ENCODE measurements at places on chromosomes 3 and 15.

DNA sequence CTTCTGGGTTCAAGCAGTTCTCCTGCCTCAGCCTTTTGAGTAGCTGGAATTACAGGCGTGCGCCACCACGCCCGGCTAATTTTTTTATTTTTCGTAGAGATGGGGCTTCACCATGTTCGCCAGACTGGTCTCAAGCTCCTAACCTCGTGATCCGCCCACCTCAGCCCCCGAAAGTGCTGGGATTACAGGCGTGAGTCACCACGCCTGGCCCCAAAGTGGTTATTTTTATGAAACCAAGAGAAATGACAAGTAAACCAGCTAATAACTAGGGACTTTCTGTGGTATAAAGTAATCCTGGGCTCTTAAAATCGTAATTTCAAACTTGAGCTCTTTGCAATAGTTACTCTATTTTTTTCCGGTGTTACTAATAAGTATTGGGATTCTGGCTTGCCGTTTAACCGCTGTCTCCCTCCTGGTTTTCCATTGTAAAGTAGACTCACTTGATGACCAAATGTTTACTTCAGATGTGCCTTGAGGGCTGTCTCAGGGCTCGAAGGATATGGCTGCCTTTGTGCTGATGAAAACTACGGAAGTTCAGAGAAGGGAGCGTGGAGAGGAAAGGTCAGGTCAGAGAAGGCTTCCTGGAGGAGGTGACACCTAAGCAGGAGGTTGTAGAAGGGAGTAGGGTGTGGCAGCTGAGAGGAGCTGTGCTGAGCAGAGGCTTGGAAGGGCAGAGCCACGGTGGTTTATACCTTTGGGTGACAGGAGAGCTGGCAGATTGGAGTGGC lies 4.2 kb downstream of the ZSCAN2 start:
- DNase-seq = no peak

GRCh38 chr3:13040361-13041074 lies 32.7 kb downstream of the IQSEC1 start:
- DNase-seq = no peak

DNA sequence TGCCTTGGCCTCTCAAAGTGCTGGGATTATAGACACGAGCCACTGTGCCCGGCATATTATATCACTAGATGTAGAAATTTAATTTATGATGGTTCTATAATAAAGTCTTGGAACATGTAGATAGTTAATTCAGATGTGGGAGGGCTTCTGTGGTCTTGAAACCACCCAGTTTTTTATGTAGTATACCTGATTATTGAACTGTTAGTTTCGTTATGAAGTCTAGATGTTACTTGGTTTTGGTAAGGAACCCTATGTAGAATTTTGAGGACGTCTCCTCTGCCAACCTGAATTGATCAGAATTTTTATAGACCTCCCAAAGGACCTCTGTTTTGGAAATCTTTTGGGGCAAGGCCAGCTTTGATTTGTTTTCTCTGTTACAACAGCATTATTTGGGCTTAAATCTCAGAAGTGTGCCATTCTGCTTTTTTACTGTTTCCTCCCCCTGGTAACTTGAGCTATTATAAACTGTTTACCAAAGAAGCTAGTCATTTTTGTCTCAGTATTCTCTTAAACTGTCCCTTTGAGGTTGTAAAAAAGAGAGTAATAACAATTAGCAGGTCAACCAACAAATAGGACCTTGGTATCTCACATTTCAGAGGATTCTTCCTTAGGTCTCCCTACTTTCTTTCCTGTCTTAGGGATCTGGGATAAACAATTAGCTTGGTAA lies 20.8 kb downstream of the AKAP13 start:
- no peak for DNase-seq

- no peak for DNase-seq
Measured at GRCh38 chr3:24311881-24312280, 182.8 kb downstream of the THRB start.

- DNase-seq = no peak
Measured at GRCh38 chr3:29441422-29441821, 160.6 kb downstream of the RBMS3 start.

DNA sequence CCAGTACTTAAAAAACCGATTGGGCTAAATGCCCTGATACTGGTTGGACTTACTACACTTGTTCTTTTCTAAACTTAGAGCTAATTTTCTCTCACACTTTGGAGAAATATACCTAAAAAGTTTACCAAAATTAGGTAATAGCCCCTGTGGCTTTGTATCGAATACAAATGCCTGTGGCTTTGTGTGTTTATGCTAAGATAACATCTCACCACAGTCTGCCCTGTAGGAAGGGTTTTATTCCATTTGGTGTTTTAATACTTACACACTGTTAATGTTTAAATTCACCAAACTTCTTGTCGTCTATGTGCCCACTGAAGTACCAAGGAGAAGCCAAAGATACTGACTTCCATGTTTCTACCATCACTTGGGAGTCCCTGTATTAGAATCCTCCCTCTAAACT lies 66.4 kb downstream of the BCHE start:
- no peak for DNase-seq

DNA sequence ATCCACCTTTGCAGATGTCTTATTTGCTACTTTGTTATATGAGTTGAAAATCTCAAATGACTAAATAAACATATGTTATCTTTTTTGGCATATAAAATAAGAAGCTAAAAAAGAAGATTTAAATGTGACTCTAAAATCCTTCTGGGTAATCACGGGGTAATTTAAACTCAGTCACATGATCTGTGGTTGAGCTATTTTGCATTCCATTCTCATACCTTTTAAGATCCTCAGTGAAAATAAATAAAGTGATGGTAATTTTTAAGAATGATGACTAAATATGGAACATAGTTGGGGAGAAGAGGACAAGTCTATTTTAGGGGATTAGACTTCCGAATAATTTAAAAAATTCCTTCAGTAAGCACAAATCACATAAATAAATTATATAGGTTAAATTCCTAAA lies 1076.8 kb downstream of the TUSC7 start:
- DNase-seq = no peak

DNA sequence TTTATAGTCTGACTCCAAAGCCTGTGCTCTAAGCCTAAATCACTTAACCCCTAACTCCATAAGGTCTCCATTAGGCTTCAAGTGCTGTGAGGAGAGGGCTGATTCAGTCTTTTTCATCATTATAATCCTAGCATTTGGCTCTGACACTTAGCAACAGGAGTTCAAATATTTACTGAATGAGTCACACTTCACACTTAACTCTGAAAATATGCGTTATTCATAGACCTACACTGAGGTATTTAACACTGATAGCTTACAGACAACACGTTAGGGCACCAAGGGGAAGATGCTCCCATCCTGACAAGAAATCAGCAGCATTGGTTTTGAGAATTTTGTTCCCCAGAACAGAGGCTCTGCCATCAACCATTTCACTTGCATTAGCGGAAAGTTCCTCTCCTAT lies 53.5 kb downstream of the MSL2 start:
- no peak for DNase-seq

DNA sequence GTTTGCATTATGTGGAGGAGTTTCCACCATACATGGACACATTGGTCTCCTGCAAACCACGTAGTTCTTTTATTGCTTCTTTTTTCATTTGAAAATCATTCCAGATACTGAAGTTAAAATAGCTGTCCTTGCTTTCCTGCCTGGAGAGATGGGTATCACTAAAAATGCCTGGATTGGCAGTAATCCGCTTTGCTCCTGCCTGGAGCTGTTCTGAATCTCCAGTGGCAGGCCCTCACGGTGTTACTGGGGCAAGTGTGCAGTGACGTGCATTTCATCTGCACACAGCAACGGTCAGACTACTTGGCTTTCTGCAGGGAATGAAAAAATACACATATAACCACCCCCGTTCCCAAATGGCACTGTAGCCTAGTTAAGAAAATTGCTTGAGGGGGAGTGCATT lies 272.9 kb downstream of the IL5RA start:
- DNase-seq = no peak

- no peak for DNase-seq
Measured at GRCh38 chr3:126313166-126313565, 44.0 kb downstream of the KLF15 start.

DNA sequence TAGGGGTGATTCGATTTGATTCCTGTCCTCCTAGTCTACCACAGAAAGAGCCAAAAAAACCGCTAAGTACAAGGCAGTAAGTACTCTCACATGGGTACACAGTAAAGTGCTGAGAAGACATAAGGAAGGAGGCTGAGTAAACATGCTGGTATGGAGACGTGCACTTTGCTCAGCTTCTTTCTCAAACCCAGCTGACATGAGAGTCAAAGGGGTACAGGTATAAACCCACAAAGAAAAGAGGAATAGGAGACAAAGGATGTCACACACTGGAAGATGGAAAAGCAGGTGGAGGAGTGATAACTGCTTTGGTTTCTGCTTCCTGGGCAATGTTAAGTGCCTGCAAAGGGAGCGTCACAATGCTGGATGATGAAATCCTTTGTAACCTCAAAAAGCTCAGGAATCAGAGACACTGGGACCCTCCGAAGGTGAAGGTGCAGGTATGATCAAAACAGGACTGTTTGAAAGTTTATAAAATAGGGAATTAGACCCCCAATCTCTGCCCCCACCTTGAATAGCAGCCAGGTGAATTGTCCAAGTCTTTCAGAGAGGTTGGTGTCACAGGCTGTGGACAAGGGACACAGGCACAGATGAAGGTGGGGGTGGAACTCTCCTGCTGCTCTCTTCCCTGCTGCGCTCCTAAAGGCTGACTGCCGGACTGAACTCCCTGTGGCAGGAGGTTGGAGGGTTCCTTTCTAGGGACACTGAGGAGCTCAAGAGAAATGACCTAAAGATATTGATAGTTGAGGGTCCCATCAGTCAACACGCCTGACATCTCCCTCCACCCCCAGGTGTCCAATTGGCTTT lies 101.8 kb downstream of the RAB11A start:
- no peak for DNase-seq

- DNase-seq = no peak
Measured at GRCh38 chr3:151544164-151544548, 83.3 kb upstream of the IGSF10 start.

DNA sequence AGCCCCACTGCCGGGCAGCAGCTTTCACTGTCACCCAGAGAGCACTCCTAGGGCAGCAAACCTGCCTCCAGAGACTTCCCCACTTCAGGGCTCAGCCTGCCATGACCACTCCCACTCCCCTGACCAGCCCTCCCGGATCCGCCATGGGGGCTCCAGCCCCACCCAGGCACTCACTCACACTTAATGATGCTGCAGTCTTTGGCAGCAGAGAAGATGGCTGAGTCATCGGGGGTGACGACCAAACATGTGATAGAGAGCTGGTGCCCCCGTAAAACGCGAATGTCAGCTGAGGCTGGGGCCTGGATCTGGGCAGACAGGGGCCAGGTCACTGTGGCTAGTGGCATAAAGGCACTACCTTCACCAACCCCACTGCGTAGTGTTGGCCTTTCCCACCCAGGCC lies 4.7 kb downstream of the RRP9 start:
- no peak for DNase-seq

DNA sequence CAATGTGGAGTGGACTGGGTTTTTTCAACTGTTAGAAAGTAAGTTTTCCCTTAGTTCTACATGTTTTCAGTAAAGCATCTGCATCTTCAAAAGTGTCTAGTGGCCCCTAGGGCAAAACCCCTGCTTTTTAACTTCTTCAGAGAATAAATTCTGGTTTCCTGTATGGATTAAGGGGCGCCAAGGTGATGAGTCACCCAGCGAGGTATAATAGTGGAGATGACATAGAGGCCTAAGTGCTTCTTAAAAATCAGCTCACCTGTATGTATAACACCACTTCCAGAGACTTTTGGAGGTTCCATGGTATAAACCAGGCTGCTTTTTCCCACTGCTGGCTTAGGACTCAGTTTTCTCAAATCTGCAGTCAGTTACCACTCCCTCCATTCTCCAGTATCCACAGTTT lies 68.9 kb downstream of the SYN2 start:
- DNase-seq = no peak

- no peak for DNase-seq
Measured at GRCh38 chr3:30333903-30334302, 272.5 kb upstream of the TGFBR2 start.

- no peak for DNase-seq
Measured at GRCh38 chr3:72265256-72266015, 480.5 kb upstream of the PROK2 start.

GRCh38 chr15:41911691-41912345 lies 18.0 kb upstream of the SPTBN5 start:
- DNase-seq = no peak

GRCh38 chr3:48372377-48372770 lies 355 bp downstream of the FBXW12 start:
- DNase-seq = no peak

- DNase-seq = no peak
Measured at GRCh38 chr3:182414586-182414985, 378.7 kb upstream of the ATP11B start.

- DNase-seq = no peak
Measured at GRCh38 chr3:23796518-23796917, 9.2 kb upstream of the UBE2E1 start.

DNA sequence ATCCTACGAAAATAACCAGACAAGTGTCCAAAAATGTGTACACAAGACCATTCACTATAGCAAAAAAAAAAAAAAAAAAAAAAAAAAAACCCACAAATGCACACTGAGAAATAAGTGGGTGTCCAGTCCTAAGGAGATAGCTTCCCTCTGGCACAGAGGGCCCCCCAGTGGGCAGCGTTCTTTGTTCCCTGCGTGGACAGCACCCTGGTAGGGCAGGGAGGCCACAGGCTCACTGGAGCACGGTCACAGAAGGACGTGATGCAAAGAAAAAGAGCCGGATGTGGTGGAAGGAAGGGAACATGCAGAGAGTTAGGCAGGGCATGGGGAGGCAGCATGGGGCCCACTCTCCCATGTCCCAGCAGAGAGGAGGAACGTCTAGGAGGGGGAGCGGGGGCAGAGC lies 210.7 kb upstream of the NSMCE3 start:
- no peak for DNase-seq

- DNase-seq = no peak
Measured at GRCh38 chr15:98813951-98814350, 165.6 kb downstream of the IGF1R start.

GRCh38 chr15:71648095-71648494 lies 162.3 kb upstream of the NR2E3 start:
- no peak for DNase-seq

DNA sequence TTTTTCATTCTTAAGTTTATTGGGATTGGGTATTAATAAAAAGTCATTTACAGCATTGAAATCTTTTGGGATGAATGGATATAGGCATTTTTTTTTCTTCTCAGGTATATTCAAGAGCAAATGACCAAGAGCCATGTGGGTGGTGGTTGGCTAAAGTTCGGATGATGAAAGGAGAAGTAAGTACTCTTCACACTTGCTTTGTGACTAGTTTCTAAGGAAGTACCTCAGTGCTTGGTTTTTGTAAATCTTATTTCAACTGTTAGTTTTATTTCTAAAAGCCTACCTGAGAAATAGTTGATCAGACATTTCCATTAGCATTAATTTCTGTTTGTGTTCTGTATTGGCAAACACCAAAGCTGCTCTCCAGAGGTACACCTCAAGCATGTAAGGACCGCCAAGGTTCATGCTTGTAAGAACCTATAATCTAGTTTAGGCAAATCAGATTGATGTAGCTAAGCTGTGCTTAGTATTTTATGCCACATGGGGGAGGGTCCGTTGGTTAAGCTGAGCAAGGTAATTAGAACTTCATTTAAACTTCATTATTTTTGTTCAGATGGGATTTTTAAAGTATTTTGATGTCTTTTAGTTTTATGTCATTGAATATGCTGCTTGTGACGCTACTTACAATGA lies 35.4 kb downstream of the FXR1 start:
- DNase-seq = no peak

- DNase-seq = no peak
Measured at GRCh38 chr3:24684506-24685023, 189.9 kb upstream of the THRB start.
